ENCODE measurements at places on chromosomes 1 and 21. TPM values are rescaled to one million over a fixed set of nuclear protein-coding genes. Genes with fewer than 3 reads are reported as not detected.
A peak's percentile ranks its signal among the peaks of the same experiment; 100 is the strongest.

DNA sequence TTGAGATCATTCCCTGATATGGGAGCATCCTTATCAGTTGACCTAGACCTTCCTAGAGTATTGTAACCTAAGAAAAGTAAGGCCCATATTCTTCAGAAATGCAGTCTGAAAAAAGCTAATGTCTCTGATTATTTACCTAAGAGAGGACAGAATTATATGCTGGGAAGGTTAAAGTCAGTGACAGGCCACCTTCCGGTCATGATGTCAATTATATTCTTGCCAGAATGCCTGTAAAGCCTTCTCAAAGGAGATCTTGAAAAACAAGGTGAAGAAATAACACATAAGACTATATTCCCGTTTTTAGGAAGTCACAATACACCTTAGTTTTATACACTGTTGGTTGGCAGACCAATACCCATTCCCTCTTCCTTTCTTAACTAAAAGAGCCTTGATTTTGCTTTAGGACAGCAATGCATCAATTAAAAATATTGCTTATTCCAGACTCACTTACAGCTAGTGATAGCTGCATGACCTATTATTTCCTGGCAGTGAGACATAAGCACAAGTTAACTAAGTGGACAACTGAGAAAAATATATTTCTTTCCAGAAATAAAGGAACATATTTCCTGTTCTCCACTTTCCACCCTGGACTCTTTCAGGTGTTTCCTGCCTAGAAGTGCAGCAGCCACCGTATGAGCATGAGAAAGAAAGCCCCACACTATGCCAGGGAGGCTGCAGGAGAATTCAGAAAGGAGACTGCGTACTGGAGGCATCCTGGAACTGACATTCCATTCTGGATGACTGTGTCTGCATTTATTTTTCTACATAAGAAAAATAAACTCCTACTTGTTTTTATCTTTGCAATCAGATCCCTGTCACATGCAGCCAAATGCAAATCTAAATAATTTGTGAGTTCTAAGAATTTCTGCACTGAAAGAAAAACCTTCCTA is 332.9 kb upstream of the PTBP2 start:
- no peak overlapping the region for H3K4me3 ChIP-seq
- H3K36me3 ChIP-seq: no peaks in the 10 kb centered on the region
- no peak overlapping the region for H3K27ac ChIP-seq
- DNase-seq: no peak
- no peaks in the 10 kb centered on the region for H3K4me1 ChIP-seq

Gene OR2G6
- 0.10 TPM for total RNA-seq

Gene PSEN2
- 28.5 TPM for total RNA-seq

DNA sequence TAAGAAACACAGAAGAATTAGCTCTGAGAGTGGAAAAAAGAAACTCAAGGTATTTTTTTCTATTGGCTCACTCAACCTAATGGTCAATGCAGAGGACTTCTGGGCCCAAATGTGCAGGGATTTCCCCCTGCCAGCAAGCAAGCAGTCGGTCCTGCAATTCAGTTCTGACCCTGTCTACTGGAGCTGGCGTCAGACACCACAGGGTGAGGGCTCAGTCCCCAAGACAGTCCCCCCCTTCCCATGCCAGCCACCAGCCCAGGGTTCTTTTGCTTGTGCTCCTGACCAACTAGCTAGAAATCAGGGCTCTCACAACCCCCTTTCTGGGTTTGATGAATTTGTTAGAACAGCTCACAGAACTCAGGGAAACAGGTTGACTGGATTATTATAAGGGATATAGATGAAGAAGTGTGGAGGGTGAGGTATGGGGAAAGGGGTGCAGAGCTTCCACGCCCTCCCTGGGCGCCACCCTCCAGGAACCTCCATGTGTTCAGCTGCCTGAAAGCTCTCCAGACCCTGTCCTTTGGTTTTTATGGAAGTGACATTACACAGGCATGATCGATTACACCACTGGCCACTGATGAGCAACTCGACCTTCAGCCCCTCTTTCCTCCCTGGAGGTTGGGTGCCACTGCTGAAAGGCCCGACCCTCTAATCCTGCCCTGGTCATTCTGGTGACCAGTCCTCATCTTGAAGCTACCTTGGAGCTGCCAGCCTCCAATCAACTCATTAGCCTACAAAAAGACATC is 22.5 kb upstream of the PWP2 start:
- H3K36me3 ChIP-seq: peaks cover 85% of the 10 kb centered on the region
- DNase-seq: peak; percentile 67
- no peak overlapping the region for H3K4me3 ChIP-seq
- H3K27ac ChIP-seq: peak overlapping the region; percentile 35

Gene TADA1
- total RNA-seq: 11.9 TPM

DNA sequence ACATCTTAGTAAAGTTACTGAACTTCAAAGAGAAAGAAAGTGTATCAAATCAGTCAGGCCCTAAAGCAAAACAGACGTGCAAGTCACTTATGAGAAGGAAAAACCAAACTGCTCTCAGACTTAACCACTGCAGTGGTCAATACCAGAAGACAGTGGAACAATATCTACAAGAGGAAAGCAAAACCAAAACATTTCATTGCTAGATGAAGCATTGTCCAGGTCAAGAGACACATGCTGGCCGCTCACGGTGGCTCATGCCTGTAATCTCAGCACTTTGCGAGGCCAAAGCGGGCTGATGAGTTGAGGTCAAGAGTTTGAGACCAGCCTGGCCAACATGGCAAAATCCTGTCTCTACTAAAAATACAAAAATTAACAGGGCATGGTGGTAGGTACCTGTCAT is 82.0 kb upstream of the MROH9 start:
- DNase-seq: no peak
- no peaks in the 10 kb centered on the region for H3K36me3 ChIP-seq
- no peak overlapping the region for H3K27ac ChIP-seq
- H3K27me3 ChIP-seq: no peaks in the 10 kb centered on the region
- H3K4me1 ChIP-seq: no peaks in the 10 kb centered on the region
- H3K4me3 ChIP-seq: no peak overlapping the region

GRCh38 chr1:39567302-39567701 is 9.3 kb downstream of the PABPC4 start:
- peaks cover 99% of the 10 kb centered on the region for H3K36me3 ChIP-seq
- H3K4me3 ChIP-seq: no peak overlapping the region
- H3K27me3 ChIP-seq: no peaks in the 10 kb centered on the region
- no peak for DNase-seq
- no peak overlapping the region for H3K27ac ChIP-seq

Gene FMOD
- total RNA-seq: 36.6 TPM

DNA sequence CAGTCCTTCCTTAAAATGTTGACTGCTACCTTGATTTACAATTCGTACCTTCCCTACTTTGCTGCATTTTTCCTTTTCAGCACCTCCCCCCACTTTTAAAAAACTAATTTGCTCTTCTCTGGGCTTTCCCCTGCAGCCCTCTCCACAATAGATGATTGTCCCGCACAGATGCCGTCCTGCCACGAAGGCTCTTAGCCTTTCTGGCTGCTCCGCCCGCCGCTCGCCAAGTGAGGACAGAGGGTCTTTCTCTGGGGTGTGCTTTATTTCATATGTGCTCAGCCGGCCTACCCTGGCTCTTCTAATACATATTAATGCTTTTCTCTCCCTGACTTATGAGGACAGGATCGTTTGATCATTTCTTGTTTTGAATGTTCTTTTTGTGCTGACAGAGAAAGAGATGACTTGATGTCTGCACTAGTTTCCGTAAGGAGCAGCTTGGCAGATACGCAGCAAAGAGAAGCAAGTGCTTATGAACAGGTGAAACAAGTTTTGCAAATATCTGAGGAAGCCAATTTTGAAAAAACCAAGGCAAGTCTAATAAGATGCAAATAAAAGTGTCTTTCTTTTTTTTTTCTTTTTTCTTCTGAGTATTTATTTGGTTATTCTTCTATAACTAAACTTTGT is 60.6 kb downstream of the SDCCAG8 start:
- no peak overlapping the region for H3K4me3 ChIP-seq
- peaks cover 14% of the 10 kb centered on the region for H3K36me3 ChIP-seq
- no peaks in the 10 kb centered on the region for H3K27me3 ChIP-seq
- H3K27ac ChIP-seq: no peak overlapping the region

DNA sequence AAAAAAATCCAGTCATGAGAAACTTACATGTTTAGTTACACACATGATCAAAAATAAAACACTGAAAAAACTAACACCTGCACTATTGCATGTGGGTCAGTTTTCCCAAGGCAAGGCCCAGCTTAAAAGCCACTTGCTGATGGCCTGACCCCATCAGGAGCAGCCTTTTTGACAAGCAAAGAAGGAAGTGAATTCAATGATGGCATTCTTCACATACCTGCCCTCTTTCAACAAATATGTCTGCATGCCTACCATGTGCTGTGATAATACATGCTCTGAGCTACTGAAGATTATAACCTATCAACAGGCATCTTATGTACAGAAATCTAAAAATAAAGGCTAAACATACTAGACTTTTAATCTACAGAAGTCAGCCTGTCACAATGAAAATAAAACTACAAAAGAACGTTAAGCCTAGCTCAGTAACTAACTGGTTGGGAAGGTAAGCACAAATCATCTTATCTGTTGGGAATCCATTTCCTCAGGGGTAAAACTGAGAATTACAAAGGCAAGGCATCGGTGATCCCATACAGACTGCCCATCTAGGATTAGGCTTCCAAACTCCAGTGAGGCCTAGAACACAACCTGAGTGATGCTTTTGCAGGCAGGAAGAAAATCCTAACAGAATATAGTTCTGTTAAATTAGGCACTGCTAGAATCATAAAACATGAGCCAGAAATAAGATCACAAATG is 14.5 kb downstream of the SORT1 start:
- no peak overlapping the region for H3K4me3 ChIP-seq

DNA sequence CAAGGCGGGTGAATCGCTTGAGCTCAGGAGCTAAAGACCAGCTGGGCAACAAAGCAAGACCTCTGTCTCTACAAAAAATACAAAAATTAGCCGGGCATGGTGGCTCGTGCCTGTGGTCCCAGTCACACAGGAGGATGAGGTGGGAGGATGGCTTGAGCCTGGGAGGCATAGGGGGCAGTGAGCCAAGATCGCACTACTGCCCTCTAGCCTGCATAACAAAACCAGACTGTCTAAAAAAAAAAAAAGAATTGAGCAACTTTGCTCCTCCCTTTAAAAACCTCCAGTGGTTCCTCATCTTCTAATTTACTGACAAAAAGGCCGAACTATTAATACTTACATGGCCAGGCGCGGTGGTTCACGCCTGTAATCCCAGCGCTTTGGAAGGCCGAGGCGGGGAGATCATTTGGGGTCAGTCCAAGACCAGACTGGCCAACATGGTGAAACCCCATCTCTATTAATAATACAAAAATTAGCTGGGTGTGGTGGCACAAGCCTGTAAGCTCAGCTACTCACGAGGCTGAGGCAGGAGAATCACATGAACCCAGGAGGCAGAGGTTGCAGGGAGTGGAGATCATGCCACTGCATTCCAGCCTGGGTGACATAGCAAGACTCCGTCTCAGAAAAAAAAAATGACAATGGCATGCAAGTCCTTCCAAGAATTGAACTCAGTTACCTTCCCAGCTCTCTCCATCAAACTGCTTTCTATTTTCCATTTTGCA is 4.4 kb downstream of the ACBD3 start:
- peak overlapping the region; percentile 53 for H3K27ac ChIP-seq
- H3K36me3 ChIP-seq: peaks cover 3% of the 10 kb centered on the region
- peak; percentile 71 for DNase-seq
- peaks cover 67% of the 10 kb centered on the region for H3K4me1 ChIP-seq

DNA sequence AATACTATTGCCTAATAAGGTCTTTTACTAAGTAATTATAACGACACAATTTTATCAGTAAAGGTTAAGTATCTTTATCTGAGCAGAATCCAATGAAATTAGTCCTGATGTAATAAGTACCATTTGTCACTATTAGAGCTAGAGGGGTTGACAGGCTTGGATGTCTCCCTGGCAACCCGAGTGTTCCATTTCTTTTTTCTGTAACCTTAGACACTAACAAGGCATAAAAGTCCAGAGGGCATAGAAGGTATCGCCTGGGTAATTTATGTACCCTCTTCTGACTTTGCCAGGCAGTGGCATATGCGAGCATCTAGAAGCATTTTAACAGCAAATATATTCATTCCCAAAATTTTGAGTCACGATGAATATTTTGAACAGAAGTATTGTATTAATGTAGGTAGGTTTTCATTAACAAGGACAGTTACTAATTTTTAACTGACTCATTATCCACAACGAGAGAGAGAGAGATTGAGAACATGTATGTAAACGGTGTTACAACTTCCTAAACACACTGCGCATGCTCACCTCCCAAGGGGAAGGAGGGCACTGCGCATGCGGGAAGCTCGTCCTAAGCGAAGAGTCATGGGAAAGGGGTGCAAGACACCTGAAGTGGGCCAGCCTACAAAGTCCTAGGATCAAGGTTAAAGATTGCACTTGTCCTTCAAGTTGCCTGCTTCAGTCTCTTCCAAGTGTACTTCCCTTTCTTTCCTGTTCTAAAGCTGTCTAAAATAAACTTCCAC is 423.9 kb downstream of the DSCAM start:
- H3K4me1 ChIP-seq: no peaks in the 10 kb centered on the region
- H3K4me3 ChIP-seq: no peak overlapping the region
- H3K27ac ChIP-seq: no peak overlapping the region
- DNase-seq: no peak
- no peaks in the 10 kb centered on the region for H3K36me3 ChIP-seq

Gene LTN1
- total RNA-seq: 24.1 TPM

DNA sequence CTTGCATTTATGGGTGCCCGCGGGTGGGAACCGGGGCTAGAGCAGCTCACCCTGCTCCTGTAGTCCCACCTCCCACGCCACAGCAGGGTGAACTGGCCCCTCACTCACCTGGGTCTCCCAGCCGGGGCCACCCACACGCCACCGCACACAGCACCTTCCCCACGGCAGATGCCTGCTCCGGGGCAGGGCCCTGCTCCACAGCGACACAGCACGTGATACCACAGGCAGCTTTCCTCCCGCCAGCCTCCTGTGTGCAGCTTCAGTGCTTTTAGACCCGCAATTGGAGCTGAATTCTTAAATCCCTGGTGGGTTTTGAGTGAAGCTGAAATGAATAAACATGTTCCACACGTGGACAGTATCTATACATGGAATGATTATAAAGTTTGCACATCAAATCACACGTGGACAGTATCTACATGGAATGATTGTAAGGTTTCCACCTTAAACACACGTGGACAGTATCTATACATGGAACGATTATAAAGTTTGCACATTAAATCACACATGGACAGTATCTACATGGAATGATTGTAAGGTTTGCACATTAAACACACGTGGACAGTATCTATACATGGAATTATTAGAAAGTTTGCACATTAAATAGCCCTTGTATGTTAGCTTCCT is 93.1 kb upstream of the COL6A1 start:
- no peak for DNase-seq
- H3K4me3 ChIP-seq: no peak overlapping the region

Measured in suprapubic skin (tissue), 4 donors.